ENCODE measurements at places on chromosomes 16 and 17.

- DNase-seq, result no peak
Measured at GRCh38 chr16:31085411-31085810, 3.3 kb downstream of the PRSS53 start.

GRCh38 chr16:6993544-6993943, 339.1 kb upstream of the RBFOX1 start:
- no peak for DNase-seq

GRCh38 chr17:28029044-28029443, 13.4 kb upstream of the NLK start:
- no peak for DNase-seq

- DNase-seq, result no peak
Measured at GRCh38 chr16:9476744-9477143, 385.3 kb downstream of the HAPSTR1 start.

- DNase-seq, result no peak
Measured at GRCh38 chr16:22358000-22358399, 16.4 kb downstream of the CDR2 start.

DNA sequence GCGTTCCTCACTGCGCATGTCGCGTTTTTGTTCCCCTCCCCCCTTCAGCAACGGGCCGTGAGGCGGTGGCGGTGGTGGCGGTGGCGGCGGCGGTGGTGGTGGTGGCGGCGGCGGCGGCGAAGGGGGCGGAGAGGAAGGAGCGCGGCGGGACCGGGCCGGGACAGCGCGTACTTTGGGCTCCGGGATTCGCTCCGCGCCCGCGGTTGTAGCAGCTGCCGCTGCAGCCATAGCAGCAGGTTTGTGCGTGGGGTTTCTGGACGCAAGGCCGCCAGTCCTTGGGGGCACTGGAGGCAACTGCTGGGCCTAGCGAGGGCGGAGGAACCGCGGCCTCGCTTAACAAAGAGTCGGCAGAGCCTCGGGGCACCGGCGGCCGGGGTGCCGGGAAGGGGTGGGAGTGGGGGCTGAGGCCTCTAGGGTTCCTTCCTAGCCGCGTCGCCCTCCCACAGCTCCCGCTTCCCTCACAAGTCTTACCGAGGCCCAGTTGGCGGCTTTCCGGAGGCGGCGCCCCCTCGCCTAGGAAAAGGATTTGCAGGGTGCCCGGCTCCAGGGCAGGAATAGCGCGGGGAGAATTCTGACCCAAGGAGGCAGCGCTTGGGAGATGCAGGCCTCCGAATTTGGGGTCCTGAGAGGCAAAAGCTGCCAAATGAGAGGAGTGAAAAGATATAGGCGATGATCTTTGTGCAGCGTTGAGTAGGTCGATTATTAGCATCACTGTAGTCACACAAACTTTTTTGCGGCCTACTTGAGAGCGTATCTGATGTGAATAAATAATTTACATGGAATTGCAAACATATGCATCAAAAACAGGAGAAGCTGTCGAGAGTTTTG, at the start of gene DDX42:
Gene DDX42, plus strand, starts transcription at position 30 of the 828 bp plus-strand sequence. CDS start 12,880 bp downstream, outside the sequence.
- no peak for DNase-seq
